ENCODE measurements at places on chromosomes 4 and X.

- no peak for DNase-seq
Measured at GRCh38 chr4:127772769-127773671, 9.1 kb upstream of the HSPA4L start.

DNA sequence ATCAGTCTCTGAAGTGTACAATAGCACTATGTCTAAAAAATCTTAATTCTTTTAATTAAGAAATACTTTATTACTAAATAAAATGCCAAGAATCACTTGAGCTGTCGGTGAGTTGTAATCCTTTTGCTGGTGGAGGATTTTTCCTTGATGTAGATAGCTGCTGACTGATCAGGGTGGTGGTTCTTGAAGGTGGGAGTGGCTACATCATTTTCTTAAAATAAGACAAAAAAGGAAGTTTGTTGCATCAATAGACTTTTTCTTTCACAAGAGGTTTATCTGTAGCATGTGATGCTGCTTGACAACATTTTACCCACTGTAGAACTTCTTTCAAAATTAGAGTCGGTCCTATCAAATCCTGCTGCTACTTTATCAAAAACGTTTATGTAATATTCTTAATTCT lies 68.8 kb upstream of the ZC4H2 start:
- no peak for DNase-seq

DNA sequence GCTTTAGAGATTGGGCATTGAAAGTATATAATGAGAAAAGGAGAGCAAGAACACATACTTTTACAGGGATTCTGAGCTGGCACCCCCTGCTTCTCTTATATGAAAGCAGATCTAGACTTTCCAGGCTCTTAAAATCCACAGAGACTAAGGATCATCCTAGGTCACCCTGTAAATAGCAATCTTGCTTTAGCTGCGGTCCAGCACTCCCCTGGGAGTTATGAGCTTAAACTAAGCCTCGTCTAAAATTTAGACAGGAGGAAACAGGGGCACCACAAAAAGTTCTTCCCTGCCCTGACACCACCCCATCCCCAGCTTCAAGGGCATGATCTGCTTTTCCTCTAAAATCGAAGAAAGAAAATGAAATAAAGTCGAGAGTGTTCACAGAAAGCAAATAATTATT lies 143.3 kb upstream of the KCNIP4 start:
- DNase-seq: no peak

DNA sequence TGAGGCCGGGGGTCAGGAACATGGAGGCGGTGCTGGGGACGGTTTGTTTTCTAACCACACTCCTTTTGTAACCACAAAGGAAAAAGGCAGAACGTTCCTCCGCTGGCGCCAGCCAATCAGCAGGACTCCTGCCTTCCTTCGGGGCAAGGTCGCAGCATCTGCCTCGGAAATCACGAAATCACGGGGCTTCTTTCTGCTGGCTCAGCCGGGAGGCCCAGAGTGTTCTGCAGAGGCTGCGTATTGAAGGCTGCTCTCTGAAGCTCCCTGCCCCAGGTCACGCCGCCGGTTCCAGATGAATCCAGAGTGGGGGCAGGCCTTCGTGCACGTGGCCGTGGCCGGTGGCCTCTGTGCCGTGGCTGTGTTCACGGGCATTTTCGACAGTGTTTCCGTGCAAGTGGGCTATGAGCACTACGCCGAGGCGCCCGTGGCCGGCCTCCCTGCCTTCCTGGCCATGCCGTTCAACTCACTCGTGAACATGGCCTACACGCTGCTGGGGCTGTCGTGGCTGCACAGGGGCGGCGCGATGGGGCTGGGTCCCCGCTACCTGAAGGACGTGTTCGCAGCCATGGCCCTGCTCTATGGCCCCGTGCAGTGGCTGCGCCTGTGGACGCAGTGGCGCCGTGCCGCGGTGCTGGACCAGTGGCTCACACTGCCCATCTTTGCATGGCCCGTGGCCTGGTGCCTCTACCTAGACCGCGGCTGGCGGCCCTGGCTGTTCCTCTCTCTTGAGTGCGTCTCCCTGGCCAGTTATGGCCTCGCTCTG lies 9.4 kb downstream of the TMEM187 start:
- no peak for DNase-seq

GRCh38 chr4:1711571-1712215 lies 426 bp downstream of the SLBP start:
- DNase-seq: peak; percentile 67

GRCh38 chrX:149799095-149799714 lies 17.5 kb downstream of the MAGEA9 start:
- no peak for DNase-seq

- no peak for DNase-seq
Measured at GRCh38 chr4:182758273-182758672, 158.9 kb downstream of the DCTD start.

GRCh38 chr4:100095729-100096595 lies 94.3 kb downstream of the DDIT4L start:
- peak; percentile 19 for DNase-seq

- no peak for DNase-seq
Measured at GRCh38 chr4:147056940-147057610, 111.4 kb upstream of the TTC29 start.

DNA sequence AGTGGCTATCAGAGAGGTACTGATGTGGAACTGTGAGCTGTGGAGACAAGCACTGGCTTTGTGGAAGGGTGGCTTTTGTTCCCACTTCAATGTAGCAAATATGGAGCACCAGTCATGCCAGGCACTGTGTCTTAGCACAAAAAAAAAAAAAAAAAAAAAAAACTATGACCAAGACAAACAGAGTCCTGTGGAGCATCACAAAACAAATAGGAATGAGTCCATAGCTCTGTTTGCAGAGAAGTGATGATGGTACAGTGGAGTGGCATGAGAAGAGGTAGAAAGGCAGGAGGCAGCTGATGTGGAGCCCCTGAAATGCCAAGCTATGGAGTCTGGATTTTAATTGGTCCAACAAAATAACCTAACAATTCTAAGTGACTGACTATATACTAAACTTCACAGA lies 116.9 kb downstream of the RAB28 start:
- DNase-seq: no peak

DNA sequence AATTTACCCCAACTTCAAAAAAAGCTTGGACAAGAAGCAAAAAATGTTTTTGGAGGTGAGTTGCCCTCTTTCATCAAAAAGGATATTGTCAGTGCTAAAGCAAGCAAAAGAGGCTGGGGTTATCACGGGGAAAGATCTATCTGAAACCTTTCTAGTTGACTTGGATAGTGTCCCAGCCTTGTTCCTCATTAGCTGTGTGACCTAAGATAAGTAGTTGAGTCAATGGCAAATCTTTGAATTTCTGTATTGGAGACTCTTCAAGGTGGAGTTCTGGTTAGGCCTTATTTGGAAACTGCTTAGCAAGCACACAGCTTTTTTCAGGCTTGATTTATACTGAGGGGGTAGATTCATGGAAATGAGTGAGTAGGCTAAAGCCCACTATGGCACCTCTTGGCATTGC lies 271.6 kb downstream of the GRIA3 start:
- no peak for DNase-seq

- no peak for DNase-seq
Measured at GRCh38 chrX:72026341-72027023, 105.2 kb downstream of the RTL5 start.

- no peak for DNase-seq
Measured at GRCh38 chr4:150395872-150396271, 186.1 kb upstream of the MAB21L2 start.

DNA sequence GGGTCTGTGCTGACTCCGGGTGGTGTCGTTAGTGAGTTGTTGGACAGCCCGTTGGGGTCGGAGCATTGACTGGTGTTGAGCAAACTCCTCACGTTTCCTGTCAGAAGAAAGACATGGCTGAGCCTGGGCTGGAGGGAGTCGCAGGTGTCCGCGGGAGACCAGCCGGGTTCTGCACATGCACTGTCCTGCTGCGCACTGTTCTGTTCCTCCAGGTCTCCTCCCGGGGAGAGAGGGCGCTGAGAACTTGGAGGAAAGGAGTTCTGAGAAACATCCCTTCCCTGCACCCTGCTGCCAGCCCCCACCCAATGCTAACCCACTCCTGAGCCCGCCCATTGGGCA lies 1.1 kb downstream of the ZNF141 start:
- DNase-seq: no peak

- DNase-seq: no peak
Measured at GRCh38 chrX:7568130-7568529, 274.8 kb upstream of the VCX start.

- DNase-seq: no peak
Measured at GRCh38 chrX:19750783-19751467, 136.5 kb downstream of the SH3KBP1 start.

- DNase-seq: no peak
Measured at GRCh38 chr4:39730072-39730471, 32.1 kb downstream of the UBE2K start.
